NCI-H460 (cell line): ENCODE measurements at places on chromosomes 11 and 22.

- DNase-seq = no peak
Measured at GRCh38 chr11:130888790-130889189, 27.5 kb downstream of the SNX19 start.

DNA sequence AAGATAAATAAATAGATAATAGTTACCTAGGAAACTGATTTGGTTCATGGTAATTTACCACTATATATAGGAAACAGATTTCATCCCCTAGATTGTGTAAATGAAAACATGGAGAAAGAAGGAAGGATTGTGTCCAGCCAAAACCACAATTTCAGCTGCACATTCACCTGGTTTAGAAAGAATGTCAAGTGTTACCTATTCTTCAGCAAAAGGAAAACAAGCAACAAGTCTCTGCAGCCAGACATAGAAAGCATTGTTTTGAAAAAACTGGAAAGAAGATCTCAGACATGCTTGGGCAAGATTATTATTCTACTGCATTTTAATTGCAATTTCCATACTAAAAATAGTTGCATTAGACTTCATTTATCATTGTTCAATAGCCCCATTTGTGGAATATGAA, 8.8 kb upstream of the BMAL1 start:
- no peak for DNase-seq

- DNase-seq = no peak
Measured at GRCh38 chr22:20421507-20421874, 16.1 kb downstream of the SCARF2 start.

DNA sequence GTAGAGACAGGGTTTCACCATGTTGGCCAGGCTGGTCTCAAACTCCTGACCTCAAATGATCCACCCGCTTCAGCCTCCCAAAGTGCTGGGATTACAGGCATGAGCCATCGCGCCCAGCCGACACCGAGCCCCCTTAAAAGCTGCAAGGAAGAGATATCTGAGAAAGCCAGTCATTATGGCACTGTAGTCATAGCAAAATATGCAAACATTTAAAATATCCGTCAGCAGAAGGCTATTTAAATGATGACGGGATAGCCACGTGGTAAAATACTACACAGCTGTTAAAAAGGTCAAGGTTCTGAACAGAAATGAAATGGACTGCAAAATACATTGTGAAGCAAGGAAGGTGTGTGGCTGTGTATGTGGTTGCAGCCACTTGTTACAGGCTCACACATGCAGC, 6.4 kb upstream of the CCDC88B start:
- no peak for DNase-seq

DNA sequence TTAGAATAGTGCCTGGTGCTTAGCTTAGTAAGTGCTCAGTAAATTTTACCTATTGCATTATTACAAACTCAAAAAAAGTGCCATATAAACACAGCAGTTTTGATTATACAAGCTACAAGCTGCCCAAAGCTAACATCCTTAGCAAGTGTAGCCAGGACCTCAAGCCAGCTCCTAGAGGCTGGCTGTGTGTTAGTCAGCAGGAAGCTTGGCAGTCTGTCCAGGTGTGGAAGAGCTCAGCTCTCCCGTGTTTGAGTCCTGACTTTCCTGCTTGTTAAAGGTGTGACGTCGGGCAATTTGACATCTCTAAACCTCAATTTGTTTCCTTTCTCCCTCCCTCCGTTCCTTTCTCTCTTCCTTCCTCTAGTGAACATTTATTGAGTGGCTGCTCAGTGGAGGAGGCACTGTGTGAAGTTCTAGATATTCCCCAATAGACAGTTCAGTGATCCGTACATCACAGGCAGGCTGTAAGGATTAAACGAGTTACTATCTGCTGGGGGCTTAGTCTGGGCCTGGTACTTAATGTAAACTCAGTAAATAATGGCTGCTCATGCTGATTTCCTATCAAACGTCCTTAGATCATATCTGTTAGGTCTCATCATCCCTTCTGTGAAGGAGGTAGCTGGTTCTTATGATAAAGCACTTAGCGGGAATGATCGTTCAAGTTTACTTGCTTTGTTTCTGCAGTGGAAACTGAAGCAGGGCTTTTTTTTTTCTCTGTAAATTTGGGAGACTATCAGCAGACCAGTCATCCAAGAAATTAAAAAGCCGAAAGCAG, 68.7 kb downstream of the PRR5L start:
- no peak for DNase-seq

GRCh38 chr11:61158691-61159381, 2.4 kb downstream of the VPS37C start:
- DNase-seq = no peak

DNA sequence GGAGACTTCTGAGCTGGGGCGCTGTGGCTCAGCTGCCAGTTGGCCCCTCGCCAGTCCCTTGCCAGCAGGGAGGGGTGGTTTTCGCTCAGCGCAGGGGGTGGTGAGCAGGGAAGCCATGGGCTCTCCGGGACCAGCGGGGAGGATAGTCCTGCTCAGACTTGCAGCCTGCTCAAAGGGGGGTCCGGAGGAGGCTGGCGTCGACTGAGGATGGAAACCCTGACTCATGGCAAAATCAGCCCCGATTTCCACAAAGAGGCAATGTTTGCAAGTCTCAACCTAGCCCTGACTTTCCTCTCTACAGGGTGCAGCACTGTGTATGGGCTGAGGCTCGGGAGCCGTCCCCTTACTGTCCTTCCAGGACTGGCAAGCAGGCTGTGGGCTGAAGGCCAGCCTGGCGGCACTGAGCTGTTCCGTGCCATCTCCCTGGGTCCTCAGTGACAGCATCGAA, 35.1 kb downstream of the FBLN1 start:
- no peak for DNase-seq

DNA sequence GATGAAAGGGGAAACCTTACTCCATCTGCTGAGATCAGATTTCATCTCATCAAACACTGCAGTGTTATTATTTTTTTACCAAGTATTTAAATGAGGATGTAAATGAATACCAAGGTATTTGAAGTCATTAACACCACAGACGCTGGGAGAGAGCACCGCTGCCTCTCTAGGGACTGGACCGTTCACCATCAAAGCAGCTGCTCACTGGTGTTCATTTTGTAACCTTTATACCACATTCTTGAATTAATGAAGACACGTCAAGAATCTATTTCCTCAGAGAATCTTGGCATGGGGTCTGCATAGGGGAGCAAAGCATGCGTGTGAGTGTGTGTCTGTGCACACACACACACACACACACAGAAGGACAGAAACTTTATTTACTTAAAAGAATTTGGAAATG, 15.6 kb downstream of the SIAE start:
- no peak for DNase-seq

GRCh38 chr22:20433191-20433590, 4.4 kb downstream of the SCARF2 start:
- DNase-seq = no peak

DNA sequence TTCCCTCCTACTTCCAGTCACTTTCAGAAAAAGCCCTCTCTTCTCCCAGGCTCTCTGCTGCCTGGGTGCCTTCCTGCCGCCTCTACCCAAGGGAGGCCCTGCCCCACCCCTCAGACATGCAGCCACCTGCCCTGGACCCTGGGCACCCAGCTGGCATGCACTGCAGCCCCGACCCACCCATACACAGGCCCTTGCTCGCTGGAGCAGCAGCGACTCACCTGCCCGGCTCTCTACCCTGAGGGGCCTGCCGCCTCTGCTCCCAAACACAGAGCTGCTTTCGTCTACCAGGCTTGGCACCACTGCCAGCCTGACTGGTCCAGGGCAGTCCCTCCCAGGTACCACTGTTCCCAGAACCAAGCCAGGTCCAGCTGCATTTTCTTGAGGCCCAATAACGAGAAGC, 1.2 kb upstream of the TSSK2 start:
- DNase-seq = no peak

GRCh38 chr22:45318558-45319323, 9.0 kb downstream of the FAM118A start:
- no peak for DNase-seq

- DNase-seq = no peak
Measured at GRCh38 chr11:94888204-94888603, 85.2 kb downstream of the CWC15 start.

GRCh38 chr22:17387356-17387755, 18.1 kb downstream of the CECR2 start:
- no peak for DNase-seq

DNA sequence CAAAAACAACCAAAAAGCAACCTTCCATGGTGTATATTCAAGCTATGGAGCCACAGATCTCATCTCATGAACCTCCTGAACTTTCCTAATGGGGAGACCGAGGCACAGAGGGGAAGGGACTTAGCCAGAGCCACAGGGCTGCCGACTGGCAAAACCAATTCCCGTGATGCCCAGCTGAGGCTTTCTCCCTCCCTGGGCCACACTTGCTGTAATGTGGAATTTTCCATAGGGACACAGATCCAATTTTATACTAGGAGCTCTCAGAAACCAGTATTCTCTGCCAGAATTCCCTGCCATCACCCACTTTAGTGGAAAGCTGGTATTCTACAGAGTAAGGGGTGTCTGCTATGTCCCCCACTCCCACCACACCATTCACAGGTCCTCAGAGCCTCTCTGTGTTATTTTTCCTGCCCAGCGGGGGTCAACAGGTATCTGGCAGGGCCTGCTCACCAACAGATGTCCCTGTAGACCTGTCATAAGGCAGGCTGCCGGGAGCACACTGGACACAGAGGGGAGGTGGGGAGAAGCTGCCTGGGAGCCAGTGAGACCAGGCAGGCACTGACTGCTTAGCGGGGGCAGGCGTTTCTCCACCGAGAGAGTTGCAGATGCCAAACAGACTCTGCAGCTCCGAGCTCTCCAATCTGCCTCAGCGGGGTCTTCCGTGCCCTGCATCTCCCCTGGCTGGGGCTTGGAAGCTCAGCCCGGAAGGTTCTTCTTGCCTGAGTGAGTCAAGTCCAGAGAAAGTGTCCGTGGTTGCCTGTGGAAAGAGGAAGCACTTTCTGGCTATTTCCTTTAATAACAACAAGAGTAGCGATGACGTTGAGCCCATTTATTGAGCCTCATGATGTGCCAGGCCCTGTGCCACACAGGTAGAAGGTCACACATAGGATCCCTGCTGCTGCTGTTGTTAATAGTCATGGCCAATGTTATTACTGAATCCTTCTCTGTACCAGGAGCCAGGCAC, 26.3 kb downstream of the RPS6KA4 start:
- DNase-seq = no peak

- no peak for DNase-seq
Measured at GRCh38 chr11:34036456-34036855, 15.1 kb upstream of the CAPRIN1 start.
